ENCODE measurements at places on chromosomes 11 and 22.

DNA sequence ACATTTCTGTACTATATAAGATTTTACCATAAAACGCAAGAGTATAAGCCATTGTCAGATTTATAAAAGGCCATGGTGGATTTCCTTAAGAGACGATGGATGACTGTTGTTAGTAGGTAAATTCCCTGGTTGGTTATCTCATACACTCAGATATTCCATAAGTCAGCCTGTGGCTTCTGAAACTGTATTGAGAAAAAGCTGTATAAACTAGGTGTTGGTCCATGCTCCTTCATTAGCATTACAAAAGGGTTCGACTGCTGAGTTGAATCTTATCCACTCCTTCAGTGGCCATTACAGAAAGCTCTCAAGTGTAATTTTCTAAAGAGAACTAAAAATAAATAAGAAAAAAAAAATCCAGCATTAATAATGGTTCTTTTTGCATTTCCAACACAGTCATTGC lies 5.3 kb downstream of the GRAP2 start:
- DNase-seq = no peak

GRCh38 chr11:10488121-10488933 lies 33.3 kb downstream of the AMPD3 start:
- no peak for DNase-seq

DNA sequence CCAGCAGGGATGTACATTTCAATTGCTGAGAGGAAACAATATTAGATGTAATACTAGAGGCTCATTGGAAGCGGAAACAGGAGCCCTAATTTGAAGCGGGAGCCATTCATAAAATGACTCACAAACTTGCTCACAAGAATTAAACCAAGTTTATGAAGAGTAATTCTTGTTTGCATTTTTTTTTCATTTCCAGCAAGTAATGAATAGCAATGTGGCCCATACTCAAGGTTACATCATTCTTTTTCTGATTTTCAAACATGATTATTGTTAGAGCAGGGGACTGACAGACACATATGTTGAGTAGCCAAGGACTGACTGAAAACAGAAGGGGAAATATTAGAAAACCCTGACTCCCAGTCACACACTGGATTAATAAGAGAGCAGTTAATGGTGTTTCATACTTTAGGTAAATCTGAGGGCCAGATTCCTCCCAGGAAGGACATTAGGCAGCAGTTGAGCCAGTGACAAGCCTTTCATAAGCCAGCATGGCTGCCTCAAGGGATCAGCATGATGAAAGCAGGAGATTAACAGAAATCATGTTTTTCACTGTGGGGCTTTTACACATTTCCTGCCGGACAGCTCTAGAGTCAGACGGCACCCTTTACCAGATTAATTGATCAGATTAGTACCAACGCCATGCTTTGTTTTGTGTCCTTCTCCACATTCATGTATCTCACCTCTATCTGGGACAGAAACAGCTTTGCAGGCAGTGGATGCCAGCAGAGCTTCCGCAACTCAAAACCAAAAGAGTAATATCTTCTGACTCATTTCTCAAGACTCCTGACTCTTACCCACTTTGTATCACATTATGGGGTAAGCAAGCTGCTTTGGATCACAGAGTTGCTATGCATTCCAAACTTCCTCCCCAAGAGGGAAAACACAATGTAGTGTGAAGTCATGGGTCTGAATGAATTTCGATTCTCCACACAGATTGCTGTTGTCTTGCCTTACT lies 831.6 kb downstream of the KCNA4 start:
- DNase-seq = no peak

DNA sequence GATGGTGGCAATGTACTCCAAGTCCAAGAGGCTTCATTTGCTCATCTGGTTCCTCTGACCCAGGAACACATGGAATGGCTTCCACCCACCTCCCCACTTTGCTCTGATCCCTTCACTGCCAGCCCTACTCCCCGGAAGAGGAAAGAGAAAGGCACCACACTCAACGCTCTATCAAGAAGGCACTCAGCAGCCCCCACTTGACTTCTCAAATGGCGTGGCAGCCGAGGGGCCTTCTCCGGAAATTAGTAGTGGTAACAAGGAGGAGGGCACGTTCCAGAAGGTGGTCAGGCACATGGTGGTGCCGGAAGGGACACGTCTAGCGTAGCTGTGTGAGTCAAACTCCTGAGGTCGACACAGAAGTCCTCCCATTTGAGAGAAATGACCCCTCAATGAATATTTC lies 36.5 kb upstream of the CYP2D6 start:
- DNase-seq = no peak

DNA sequence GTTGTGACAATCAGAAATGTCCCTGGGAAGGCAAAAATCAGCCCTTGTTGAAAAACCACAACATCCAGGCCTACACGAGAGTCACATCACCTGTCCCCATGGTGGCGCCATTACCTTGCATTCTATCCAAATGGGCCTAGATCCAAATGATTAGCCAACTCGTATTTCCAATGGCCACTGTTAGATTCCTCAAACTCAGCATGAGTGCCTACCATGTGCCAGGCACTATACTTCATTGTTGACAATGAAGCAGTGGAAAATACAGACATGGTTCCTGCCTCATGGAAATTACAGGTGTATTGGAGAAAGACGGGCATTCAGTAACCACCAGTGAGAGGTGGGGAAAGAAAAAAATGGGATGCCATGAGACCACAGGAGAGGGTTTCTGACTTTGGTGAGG lies 29.8 kb upstream of the CREB3L1 start:
- no peak for DNase-seq

- DNase-seq = no peak
Observed at GRCh38 chr11:95442531-95443050, 211.6 kb upstream of the SESN3 start.

- DNase-seq = no peak
Observed at GRCh38 chr22:37742376-37743171, 45.7 kb downstream of the TRIOBP start.

DNA sequence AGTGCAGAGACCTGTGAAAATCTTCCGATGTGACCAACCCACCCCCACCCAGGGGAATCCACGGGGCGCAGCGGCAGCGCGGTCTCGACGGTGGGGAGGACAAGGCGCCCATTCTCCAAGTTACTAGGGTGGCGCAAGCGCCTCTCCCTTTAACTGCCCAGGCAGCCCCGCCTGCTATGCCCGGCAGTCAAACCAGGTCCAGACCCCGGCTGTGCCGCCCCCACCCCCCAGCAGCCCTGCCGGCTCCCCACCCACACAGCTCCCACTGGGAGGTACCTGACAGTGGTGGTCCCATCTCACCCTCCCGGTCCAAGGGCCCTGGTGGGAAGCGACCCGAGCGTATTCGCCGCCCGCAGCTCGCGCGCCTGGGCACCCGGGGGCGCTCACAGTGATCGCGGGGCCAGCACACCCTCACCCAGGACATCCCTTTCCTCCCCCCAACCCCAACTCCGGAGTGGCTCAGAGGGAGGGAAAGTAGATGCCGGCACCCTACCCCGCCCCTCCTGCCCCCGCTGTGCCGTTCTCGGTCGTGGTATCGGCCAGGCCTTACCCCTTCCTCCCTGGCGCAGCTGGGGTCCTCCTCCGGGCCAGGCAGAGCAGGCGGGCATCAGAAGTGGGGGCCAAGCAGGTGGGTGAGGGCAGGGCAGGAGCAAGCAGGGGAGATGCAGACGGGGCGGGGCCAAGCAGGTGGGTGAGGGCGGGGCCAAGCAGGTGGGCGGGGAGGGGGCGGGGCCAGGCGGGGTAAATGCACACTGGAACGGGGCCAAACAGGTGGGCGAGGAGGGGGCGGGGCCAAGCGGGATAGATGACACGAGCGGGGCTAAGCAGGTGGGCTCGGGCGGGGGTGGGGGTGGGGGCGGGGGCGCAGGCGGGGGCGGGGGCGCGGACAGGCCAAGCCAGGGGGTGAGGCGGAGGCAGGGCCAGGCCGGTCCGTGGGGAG lies at the start of gene TRPM5:
Gene TRPM5 (minus strand): TSS at position 634 of the 940 bp plus-strand sequence. CDS start 21,478 bp downstream, outside the sequence.
- DNase-seq = no peak

GRCh38 chr11:123562158-123562557 lies 92.3 kb downstream of the SCN3B start:
- no peak for DNase-seq

GRCh38 chr22:38971791-38972190 lies 10.4 kb upstream of the APOBEC3B start:
- no peak for DNase-seq

GRCh38 chr11:116895048-116895757 lies 57.8 kb upstream of the APOA1 start:
- DNase-seq = no peak

DNA sequence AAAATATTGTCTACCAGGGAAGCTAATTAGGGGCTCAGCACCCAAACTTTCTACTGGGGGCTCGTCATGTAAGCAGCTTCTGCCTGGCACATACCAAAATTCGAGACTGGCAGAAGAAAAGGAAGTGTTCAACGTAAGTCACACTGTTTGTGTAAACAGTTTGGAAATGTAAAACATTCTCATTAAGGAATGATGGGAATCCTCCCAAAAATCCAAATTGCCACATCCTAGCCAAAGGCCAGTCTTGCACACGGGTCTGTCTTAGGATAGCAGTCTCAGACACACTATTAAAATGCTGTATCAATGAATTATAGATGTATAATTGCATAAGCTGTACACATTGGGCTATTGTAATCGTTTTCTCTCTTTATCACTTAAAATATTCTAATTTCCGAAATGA lies 28.9 kb downstream of the CUL5 start:
- DNase-seq = no peak

GRCh38 chr22:28801845-28802594 lies 1.7 kb upstream of the XBP1 start:
- no peak for DNase-seq

DNA sequence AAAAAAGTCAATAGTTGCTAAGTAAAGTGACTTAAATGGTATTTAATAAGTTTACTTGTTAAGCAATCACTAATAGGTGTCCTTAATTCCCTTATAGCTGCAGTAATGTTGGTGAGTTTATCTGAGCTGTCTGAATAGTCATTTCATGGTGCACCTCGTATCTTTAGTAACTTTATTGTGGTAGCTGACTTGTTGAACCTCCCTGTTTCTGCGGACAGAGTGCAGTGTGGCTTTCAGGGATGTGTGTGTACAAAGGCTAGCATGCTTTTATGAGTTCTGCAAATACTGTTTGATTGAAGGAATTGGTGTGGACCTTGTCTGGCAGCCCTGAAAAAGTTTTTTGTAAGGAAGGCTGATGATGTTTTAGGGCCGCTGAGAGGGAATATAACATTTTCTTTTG lies 2.6 kb downstream of the ZNRF3 start:
- no peak for DNase-seq

DNA sequence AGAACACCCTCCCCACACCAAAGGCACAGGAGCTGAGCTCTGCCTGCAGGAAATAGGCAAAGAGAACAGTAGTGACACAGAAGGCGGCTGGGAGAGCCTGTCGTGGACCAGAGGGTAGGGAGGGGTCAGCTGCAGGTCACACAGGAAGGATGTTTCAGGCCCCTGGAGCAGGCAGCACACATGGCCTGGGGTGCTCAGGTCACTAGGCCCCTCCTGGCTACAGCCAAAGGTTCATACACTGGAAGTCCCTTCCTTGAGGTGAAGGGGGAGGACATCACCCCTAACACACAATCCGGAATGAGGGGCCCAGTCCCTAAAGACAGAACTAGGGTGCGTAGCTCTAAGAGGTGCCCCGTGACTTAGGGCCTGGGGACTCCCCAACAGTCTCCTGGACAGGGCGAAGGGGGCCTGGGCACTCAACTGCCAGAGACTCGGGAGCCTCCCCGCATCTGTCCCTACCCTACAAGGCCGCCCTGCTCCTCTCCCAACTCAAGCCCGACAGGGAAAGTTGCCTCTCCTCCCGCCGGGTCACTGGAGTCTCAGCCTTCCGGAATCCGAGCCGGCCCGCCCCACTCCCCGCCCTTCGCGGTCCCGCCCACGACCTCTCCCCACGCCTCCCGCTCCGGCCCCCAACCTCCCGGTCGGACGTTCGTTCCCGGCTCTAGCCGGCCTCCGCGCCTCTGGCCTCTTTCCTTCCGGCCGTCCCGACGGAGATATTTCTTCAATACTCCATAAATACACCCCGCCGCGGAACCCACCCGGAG lies at the start of gene CYB5R2:
Gene CYB5R2 (minus strand): TSS at position 541 of the 764 bp plus-strand sequence. CDS start 675 bp downstream, outside the sequence.
- DNase-seq = no peak

DNA sequence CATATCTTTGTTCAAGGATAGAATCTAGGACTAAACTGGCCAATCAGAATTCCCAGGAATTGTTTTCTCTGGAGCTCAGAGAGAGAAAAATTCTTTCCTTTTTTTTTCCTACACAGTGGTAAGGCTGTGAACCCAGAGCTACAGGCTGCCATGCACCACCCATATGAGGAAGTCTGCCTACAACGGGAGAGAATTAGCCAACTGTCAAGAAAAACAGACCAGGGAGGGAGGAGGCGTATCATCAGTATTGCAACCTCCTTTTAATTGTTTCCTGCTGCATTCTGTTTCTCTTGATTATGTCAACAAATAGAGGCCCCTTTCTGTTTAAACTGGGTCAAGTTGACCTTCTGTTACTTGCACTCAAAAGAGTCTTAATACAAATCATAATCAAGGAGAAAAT lies 176.5 kb upstream of the UBASH3B start:
- no peak for DNase-seq

- DNase-seq = no peak
Observed at GRCh38 chr11:128551611-128552335, 35.6 kb downstream of the ETS1 start.

GRCh38 chr11:72954860-72955259 lies 140.6 kb downstream of the ATG16L2 start:
- DNase-seq = no peak

DNA sequence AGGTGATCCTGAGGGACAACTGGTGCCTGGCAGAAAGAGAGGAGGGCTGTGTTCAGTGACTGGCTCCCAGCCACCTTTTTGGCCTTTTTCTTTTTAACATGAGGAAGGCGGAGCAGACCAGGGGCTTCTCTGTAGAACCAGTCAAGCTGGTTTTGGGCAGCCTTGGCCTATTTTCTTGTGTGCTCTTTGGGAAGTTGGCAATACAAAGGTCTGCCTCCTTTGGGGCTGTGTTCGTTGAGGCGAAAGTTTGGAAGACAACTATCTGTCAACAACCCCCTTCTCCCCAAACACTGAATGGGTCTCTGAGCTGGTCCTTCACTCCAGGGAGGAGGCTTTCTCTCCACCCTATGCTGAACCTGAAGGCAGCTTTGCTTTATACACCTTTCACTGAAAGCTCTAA lies 8.5 kb downstream of the MARK2 start:
- no peak for DNase-seq

- no peak for DNase-seq
Observed at GRCh38 chr22:19814428-19814827, 40.2 kb downstream of the GNB1L start.

GRCh38 chr22:45968751-45969413 lies 8.1 kb downstream of the WNT7B start:
- DNase-seq = no peak

DNA sequence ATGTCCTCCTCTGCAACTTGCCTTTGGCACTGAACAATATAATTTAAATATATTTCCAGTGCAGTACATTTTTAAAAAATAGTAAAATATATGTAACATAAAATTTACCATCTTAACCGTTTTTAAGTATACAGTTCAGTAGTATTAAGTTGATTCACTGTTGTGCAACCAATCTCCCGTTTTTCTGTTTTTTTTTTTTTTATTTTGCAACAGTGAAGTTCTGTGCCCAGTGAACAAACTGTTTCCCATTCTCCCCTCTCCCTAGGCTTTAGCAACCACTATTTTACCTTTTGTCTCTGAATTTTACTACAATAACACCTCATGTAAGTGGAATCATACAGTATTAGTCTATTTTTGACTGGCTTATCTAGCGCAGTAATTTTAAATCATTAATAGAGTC lies 13.8 kb downstream of the PRRG4 start:
- no peak for DNase-seq

- no peak for DNase-seq
Observed at GRCh38 chr22:40310768-40311120, 35.6 kb upstream of the ADSL start.

GRCh38 chr11:73566422-73566821 lies 31.5 kb downstream of the FAM168A start:
- DNase-seq = no peak

GRCh38 chr22:24424001-24424900 lies 3.1 kb upstream of the ADORA2A start:
- no peak for DNase-seq
